ENCODE measurements at places on chromosomes 1 and 21. TPM values are rescaled to one million over a fixed set of nuclear protein-coding genes. Genes with fewer than 3 reads are reported as not detected.

DNA sequence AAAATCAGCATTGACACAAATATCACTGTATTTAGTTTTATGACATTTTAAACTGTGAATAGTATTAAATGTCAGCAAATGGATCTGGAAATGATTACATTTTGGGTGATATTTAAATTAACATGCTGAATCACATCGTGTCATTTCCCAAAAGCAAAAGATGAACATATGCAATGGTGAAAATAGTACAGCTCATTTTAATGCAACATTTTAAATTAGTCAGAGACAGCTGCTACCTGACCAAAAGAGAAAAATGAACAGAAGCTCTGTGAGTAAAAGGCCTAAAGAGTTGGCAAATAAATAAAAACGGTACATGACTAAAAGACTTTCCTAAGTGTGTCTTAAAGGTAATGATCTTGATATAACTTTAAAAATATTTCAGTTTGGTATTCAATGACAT is 86.0 kb upstream of the GNG4 start:
- H3K36me3 ChIP-seq, result no peaks in the 10 kb centered on the region
- no peak overlapping the region for H3K4me3 ChIP-seq
- no peaks in the 10 kb centered on the region for H3K27me3 ChIP-seq
- H3K27ac ChIP-seq, result no peak overlapping the region

Gene BRINP3
- total RNA-seq, result 2.5 TPM

Gene G0S2
- 5.4 TPM for total RNA-seq

Gene BSND
- not detected for total RNA-seq

- DNase-seq, result no peak
- H3K27ac ChIP-seq, result peak overlapping the region; percentile 82
- H3K4me3 ChIP-seq, result no peak overlapping the region
- peaks cover 13% of the 10 kb centered on the region for H3K4me1 ChIP-seq
- peaks cover 26% of the 10 kb centered on the region for H3K27me3 ChIP-seq
Observed at GRCh38 chr1:47213230-47213963, 18.6 kb downstream of the TAL1 start.

Gene LCE2B
- not detected for total RNA-seq

Gene CFAP141
- total RNA-seq, result not detected

GRCh38 chr1:86704972-86705664 is 742 bp downstream of the SH3GLB1 start:
- H3K36me3 ChIP-seq, result no peaks in the 10 kb centered on the region
- peaks cover 7% of the 10 kb centered on the region for H3K4me1 ChIP-seq
- DNase-seq, result peak; percentile 86
- H3K27me3 ChIP-seq, result no peaks in the 10 kb centered on the region

Gene GJA4
- total RNA-seq, result 31.4 TPM

Gene LIPI
- total RNA-seq, result not detected

DNA sequence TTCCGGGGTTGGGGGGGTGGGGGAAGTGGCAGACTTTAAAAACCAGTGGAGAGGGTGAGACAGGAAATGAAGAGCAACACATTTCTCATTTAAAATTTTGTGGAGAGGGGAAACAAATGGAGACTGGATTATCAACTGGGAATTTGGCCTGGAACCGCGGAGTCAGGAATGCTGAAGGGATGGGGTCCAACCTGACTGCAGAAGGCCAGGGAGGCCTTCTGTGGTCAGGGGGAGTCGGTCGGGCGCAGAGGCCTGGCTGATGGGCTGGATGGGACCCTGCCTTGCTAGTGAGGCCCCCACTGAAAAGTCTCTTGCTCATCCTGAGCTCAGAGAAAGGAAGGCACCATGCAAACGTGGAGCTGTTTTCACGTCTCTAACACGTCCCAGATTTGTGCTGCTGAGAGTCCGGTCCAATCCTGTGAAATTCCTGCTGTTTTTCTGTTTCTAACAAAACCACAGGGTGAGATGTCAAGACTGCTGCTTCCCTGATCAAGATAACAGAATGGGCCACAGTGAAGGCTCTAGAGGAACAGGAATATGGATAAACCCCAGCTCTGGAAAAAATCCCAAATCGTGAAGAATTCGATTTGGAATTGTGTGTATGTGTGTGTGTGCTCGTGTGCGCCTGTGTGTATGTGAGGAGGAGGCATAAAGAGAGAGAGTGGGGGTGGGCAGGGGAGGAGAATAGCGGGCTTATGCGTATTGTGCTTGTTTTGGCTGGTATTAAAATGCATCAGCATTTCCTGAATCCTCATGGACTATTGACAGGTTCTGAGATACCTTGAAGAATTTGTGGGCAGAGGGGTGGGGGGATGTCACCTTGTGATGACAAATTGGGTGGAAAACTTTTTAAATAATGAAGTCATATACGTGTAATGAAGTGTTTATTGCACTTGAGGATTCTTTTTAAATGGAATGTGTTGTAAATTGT is 117.4 kb downstream of the NGF start:
- H3K27me3 ChIP-seq, result no peaks in the 10 kb centered on the region
- no peak for DNase-seq
- no peaks in the 10 kb centered on the region for H3K4me1 ChIP-seq
- no peaks in the 10 kb centered on the region for H3K36me3 ChIP-seq
- no peak overlapping the region for H3K4me3 ChIP-seq
- no peak overlapping the region for H3K27ac ChIP-seq

DNA sequence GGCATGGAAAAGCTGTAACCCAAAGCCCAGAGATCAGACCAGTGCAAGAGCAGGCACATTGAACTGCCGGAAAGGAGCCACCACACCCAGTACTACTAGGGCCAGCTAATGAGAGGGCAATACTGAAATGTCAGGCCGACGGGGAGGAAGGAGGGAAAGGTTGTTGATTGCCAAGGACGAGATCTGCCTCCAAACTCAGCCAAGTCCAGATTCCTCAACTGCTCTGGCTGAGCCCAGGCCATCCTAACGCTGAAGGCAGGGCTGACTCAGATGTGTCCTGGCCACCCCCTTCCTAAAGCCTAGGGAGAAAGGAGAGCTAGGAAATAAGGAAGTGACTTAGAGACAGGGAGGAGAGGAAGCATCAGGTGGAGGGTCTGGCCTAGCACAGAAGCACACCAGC is 42.1 kb upstream of the IPO9 start:
- no peak overlapping the region for H3K27ac ChIP-seq
- no peaks in the 10 kb centered on the region for H3K27me3 ChIP-seq
- peaks cover 26% of the 10 kb centered on the region for H3K4me1 ChIP-seq
- H3K4me3 ChIP-seq, result no peak overlapping the region

Gene VTCN1
- total RNA-seq, result 0.04 TPM

- no peaks in the 10 kb centered on the region for H3K36me3 ChIP-seq
- DNase-seq, result peak; percentile 86
- no peak overlapping the region for H3K4me3 ChIP-seq
- no peaks in the 10 kb centered on the region for H3K27me3 ChIP-seq
- no peaks in the 10 kb centered on the region for H3K4me1 ChIP-seq
Observed at GRCh38 chr1:221100611-221101010, 221.4 kb downstream of the HLX start.

- H3K36me3 ChIP-seq, result no peaks in the 10 kb centered on the region
- H3K4me1 ChIP-seq, result no peaks in the 10 kb centered on the region
- no peak for DNase-seq
- no peak overlapping the region for H3K4me3 ChIP-seq
- H3K27me3 ChIP-seq, result no peaks in the 10 kb centered on the region
Observed at GRCh38 chr1:114986286-114986685, 43.3 kb upstream of the TSHB start.

All from muscle of leg (tissue), 16 donors.